Central memory CD4-positive, alpha-beta T cell (primary cell): ENCODE measurements at places on chromosomes 12 and 14.

DNA sequence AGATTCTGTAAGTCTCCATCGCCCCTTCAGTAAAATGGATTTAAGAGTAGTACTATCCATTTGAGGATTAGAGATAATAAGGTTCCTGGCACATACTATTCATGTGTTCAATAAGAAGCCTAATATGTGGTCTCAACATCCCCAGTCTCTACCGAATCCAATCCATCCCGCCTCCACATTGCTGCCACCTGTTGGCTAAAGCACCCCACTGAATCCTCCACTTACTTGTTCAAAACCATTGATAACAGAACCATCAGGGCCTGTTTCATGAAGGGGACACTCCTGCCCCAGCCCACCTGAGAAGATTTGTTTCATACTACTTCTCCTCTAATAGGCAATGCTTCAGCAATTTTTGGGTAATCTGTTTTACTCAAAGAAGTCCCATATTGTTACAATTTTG, 147.5 kb downstream of the SLC2A13 start:
- no peak for DNase-seq

DNA sequence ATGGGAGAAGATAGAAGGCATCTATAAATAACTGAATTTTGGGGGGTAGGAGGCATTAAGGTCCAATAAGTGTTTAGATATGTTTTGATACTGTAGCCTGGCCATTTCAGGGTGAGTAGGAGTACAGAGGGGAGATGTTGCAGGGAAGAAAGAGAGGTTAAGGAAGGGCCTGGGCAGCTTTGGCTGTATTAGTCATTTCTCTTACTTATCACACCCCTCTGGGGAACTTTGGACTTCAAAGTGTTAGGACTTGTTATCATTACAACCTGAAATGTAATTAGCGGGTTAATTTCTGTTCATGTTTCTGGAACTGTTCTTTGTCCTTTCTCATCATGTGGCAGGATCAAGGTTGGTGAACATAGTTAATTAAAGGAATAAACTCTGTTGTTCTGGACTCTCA, 40.3 kb downstream of the SUSD6 start:
- DNase-seq, result no peak

- no peak for DNase-seq
Observed at GRCh38 chr12:77685112-77685511, 145.6 kb upstream of the NAV3 start.

GRCh38 chr14:101047326-101047725, 143.8 kb upstream of the RTL1 start:
- DNase-seq, result no peak

DNA sequence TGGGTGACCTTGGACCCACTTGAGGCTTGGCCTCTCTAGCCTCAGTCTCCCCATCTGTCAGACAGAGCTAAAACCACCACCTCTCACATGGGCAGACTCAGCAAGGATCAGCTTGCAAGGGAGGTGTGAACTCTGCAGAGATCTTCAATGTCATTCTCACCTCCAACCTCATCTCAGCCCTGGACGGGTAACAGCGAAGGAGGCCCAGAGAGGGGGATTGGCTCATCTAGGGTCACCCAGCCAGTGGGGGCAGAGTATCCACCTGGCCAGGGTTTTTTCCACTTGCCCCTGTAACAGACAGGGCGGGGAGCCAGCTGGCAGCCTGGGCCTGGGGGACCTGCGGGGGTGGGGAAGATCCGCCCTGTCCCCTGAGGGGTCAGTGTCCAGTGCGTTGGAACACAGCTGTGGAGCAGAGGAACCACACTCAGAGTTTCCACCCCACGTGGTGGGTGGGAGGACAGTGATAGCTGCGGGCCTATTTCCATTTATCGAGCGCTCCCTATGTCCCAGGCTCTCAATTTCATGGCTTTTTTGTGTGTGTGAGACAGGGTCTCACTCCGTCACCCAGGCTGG, 27.4 kb downstream of the DTX1 start:
- no peak for DNase-seq

GRCh38 chr14:20498622-20499021, 6.7 kb upstream of the RNASE10 start:
- no peak for DNase-seq

DNA sequence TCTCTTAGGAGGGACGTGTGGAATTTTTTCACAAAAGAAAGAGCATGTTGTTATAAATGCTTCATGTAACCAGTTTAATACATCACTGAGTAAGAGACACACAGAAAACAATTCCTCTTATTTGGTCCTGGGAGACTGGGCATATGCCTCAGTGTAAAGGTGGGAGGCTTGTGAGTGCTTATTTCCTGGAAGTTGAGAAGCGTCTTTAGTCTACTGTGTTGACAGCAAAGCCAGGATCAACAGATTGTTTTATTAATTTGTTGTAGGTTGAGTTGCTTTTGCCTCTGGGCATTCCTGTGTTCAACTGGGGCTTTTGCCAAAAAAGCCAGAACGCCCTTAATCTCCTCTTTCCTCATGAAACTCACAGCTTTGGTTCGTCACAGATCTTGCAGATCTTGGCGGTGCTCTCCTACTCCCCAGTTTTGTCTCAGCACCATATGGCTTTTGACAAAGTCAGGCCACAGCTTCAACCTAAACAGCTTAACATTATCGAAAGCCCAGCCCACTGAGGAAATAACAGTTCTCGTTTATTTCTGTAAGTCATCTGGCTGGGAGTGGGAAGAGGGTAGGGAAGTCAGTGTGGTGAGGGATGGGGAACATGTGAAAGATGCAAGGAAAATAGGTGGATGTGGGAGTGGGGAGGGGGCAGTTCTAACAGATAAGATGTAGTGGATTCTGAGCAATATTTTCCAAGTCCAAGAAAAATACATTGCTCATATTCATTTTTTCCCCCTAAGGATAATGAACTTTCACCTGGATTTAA, 227.2 kb downstream of the DACT1 start:
- no peak for DNase-seq

- no peak for DNase-seq
Observed at GRCh38 chr12:4540170-4540569, 1.5 kb downstream of the RAD51AP1 start.

- no peak for DNase-seq
Observed at GRCh38 chr12:93297032-93297431, 80.7 kb upstream of the NUDT4 start.

GRCh38 chr12:10368206-10369171, 21.4 kb downstream of the KLRK1 start:
- DNase-seq, result no peak

DNA sequence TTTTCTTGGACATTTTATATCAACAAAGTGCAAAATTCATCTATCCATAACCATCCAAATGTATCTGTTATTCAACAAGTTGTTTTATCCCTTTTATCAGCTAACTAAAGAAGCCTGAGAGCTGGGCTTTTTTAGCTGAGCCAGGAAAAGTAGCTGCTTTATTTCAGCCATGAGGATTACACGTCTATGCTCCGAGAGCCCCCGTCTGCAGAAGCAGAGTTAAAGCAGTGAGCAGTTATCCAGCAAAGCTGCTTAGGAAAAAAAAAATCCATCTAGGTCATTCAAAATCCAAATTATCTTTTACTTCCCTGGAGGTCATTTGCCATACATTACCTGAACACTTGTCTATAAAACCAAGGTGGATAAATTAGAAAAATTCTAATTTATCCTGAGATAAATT, 15.7 kb upstream of the HECTD1 start:
- no peak for DNase-seq

DNA sequence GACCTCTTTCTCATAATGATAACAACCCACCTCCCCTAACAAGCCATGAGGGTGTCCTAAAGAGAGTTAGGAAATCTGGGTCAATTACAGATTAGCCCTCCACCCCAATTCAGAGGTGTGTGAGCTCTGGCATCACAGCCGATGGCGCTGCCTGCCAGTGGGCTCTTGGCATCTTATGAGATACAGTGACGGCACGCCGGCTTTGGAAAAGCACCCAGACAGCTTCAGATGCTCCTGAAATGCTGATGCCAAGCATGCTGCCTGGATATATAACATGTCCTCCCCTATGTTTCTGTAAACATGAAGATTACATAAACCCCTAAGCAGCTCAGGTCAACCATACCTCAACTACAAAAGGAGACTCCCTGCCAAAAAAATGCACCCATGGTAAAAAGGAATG, 152.6 kb downstream of the TTC7B start:
- DNase-seq, result no peak

GRCh38 chr12:15733136-15733535, 56.1 kb downstream of the EPS8 start:
- DNase-seq, result no peak

- no peak for DNase-seq
Observed at GRCh38 chr12:14613718-14614117, 46.0 kb upstream of the PLBD1 start.

DNA sequence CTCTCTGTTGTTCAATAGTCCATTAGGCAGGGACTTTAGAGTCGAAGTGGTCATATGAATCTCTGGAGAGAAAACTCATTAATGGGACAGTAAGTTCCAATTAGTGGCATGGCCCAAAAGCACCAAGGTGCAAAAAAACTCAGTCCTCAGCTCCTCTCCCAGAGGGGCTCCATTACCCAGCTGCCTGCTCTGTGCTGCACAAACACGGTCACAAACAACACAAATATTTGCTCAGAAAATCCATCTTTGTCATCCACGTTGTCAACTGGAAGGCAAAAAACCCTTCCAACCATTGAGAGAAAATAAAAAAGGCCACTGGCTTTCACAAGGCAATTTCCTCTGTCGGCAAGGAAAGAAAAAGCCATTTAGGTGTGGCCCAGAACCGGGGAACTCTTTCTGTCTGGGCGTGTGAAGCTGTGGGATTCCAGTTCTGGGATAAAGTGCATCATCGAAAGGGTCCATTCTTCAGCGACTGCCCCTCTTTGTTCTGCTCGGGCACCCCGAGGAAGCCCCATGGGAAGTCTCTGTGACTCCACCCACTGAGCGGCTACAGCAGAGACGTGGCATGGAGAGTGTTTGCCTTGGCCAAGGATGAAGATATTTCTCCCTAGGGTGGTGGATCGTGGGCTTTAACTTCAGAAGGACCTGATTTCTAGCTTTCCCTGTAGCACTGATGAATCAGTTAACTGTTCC, 137.6 kb downstream of the VRK1 start:
- no peak for DNase-seq

GRCh38 chr12:28089338-28089737, 100.9 kb upstream of the CCDC91 start:
- no peak for DNase-seq

DNA sequence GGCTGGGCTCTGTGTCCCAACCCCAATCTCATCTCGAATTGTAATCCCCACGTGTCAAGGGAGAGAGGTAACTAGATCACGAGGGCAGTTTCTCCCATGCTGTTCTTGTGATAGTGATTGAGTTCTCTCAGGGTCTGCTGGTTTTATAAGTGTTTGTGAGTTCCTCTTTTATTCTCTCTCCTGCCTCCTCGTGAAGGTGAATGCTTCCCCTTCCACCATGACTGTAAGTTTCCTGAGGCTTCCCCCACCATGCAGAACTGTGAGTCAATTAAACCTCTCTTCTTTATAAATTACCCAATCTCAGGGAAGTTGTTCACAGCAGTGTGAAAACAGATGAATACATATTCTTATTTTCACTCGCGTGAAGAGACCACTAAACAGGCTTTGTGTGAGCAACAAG, 148.2 kb downstream of the TMEM30B start:
- no peak for DNase-seq

DNA sequence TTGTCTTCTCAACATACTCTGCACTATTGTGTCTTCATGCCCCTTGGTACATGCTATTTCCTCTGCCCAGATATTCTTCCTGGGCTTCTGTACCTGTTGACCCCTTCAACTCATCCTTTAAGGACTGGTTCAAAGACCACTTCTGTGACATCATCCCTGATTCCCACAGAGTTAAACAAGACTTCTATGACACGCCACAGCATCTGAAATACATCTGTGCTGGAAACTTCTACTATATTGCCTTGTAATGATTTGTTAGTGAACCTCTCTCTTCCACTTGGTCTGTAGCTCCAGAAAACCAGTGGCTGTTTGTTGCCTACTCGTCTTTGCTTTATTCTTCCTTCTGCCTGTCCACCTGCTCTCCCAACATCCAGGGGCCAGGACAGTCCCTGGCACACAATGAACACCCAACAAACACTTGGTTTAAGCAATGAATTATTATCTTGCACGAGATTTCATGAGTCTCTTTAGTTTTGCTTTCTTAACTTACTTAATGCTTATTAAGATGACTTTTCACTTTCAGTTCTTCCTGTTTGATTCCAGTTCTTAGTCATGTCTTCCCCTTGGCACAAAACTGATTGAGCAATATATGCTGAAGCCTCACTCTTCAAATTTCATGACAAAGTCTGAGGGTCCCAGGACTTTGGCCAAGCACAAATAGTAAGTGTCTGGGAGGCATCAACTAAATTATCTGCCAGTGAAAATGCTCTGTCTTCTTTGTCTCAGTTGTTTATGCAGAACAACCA, 485.9 kb downstream of the APAF1 start:
- DNase-seq, result no peak
